ENCODE measurements at places on chromosomes 6 and 20. TPM values are rescaled to one million over a fixed set of nuclear protein-coding genes. Genes with fewer than 3 reads are reported as not detected.

DNA sequence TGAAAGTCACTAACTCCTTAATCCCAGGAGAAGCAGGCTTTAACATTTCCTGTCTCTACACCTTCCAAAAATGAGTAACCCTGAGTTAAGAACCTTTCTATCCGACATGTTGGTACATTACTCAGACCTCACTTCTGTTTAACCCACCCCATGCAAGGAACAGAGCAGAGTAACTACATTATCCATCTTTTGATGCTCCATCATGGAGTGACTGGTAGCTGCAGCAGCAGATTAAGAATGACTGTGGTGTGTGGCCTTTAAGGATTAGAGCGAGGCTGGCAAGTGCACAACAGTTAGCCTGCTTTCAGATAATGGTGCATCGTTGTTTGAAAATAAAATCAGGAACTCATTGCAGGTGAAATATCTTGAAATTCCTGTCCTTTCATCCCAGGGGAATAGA is 2.0 kb downstream of the TRAF3IP2 start:
- peak; percentile 42 for DNase-seq

DNA sequence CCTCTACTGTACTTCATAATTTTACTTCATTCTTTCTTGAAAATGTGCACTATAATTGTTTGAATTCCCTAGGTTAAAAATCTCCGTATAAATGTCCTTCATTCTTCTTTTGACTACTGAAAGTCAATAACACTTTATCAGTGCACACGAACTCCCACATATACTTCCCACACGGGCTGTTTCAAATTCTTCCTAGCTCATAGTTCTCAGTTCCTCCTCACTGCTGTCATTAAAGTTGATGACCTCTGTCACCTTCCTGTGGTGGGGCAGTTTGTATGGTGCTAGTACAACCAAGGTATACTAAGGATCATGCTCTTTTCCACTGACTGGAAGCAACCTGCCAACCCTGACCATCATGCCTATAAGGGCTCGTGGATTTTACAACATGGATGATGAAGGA is 40.0 kb upstream of the CD2AP start:
- no peak for DNase-seq

DNA sequence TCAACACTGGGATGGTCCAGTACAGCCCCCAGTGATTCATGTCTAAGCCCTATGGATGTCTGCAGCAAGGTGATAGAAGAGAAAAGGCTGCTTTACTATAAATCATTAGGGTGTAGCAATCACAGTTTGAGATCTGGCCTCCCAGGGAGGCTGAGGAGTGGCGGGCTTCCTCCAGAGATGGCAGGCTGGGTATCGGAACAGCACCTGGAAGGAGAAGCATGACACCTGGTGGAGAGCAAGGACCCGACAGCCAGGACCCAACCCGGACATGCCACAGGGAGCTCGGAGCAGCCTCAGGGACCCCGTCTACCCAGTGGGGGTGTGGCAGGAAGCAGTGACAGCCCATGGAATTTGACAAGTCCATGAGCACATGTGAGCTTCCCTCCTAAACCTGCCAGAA is 114.8 kb upstream of the CD93 start:
- no peak for DNase-seq

Gene RAET1L
- not detected for total RNA-seq

DNA sequence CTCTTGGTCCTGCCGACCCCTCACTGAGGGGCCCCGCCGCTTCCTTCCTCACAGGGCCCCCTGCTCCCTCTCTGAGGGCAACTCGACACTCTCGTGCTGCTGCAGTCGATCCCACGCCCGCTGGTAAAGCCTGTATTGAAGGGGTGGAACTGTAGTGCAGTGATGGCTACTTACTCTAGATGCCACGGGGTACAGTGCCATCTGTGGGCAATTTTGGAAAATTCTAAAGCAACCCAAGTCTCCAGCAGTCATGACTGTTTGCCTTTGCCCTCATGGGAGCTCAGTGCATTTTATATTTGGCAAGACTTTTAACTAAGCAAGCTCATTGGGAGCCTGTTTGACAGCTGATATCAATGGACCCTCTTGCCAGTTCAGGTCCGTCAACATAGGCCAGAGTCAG is 6.5 kb upstream of the C6orf136 start:
- DNase-seq = no peak

DNA sequence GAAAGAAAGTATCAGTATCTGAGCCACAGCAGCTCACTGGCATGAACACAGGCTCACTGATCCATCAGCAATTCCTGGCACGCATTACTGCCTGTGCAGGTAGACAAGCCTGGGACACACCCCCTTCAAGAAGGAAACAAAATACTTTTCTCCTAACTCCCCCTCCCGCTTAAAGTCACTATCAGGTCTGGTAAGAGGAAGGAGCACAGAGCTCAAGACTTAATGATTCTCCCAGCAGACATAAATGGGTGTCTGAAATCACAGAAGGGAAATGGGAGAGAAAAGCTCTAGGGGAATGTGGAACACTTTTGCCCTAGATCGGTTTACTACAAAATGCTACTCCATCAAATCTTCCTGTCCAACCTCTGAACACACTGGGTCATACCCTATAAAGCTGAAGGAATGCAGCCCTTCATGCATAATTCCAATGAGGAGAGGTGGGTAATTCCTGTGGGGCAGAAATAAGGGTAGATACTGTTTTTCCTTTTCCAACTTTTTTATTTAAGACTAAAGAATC is at the start of gene ADGRF1:
Gene ADGRF1 (minus strand): TSS at position 58 of the 517 bp plus-strand sequence. CDS start 13,271 bp downstream, outside the sequence.
- peak; percentile 26 for DNase-seq
